NCI-H1436 (cell line): ENCODE measurements at places on chromosomes 12 and 14.

DNA sequence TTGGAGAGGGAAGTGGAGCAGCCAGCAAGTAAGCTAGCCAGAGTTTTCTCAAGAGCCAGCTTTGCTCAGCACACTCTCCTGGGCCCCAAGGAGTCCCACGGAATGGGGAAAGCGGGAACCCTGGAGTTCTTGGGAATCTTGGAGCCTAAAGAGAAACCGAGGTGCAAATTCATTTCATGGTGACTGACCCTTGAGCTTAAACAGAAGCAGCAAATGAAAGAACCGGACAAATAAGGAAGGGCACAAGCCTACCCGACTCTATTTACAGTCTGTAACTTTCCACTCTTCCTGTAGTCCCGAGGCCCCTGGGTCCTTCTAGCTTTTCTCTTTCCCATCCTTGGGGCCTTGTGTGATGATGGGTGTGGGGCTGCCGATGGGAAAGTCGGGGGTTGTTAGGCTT is 18.1 kb upstream of the TIGAR start:
- no peak for DNase-seq

DNA sequence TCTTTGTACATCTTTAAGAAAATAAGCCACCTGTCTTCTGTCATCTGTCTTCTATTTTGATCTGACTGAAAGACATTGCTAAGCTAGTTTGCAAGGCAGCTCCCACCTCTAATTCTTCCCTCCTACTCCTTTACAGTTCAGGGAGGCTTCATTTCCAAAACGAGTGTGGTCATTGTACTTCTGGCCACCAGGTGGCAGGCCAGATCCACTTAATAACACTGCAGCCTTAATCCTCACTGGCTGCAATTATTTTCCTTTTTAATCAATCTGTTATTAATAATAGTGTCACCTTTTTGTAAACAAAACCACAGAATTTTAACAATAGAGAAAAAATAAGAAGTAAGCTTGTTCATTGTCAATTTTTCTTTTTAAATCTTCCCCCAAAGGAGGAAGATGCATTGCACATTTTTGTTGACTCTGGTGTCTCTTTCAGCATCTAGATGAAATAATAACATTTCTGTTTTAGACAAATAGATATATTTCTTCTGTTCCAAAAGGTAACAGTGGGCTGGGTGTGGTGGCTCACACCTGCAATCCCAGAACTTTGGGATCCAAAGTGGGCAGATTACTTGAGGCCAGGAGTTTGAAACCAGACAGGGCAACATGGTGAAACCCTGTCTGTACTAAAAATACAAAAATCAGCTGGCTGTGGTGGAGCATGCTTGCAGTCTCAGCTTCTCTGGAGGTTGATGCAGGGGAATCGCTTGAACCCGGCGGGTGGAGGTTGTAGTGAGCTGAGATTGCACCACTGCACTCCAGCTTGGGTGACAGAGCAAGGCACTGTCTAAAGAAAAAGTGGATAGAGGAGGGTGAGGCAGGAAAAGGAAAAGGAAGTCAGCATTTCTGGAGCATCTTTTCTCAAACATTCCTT is 23.3 kb downstream of the GABARAPL1 start:
- no peak for DNase-seq

DNA sequence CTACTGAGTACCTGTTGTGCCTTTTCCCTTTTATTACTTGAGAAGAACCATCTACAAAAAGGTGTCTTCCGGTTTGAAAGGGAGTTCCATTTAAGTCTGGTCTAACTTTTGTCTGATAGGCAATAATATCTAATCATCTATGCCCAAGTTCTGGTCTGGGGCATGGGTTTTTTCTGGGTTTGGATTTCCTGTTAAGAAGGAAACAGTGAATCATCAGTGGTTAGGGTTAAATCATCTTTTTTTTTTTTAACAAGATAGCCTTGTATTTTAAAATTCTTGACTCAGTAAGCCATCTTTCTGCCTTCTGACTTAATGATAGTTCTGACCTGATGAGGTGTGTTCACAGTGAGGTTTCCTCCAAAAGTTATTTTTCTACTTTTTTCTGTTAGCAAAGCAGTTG is 29.3 kb upstream of the CPNE8 start:
- DNase-seq = no peak

- no peak for DNase-seq
Observed at GRCh38 chr12:65916991-65917695, 92.9 kb downstream of the HMGA2 start.

GRCh38 chr12:116620124-116620491 is 60.9 kb downstream of the MAP1LC3B2 start:
- no peak for DNase-seq

DNA sequence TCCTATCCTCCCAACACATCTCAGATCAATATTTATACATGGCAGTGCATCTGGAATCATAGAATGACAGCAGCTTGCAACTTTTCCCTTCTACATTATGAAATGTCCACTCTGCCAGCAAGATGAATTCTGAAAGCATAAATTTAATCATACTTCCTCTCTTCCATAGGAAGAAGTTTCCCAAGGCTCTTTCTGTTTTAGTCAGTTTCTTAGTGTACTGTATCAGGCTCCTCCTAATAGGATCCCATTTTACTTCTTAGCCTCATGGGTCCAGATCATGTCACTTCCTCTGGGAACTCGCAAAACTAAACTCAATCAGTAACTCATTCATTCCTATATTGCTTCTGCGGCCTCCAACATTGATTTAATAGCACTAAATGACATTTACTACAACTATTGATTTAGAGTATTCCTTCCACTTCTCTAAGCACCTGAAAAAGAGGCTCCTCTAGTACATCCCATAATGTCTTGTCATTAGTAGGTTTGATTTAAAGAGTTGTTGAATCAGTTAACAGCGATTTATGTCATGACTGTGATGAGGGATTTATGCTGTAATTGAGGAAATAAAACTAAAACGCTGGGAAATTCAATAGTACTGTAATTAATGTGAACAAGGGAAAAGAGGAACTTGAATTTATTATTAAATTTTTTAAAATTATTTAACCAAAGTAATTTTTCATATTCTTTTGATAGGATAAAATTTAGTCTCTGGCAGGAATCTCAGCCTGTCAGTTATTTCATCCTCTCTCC is 4.0 kb downstream of the CLEC1A start:
- no peak for DNase-seq

GRCh38 chr12:52713960-52714886 is 10.9 kb upstream of the KRT77 start:
- DNase-seq = no peak

GRCh38 chr12:64137117-64137516 is 85.0 kb downstream of the KICS2 start:
- no peak for DNase-seq

- no peak for DNase-seq
Observed at GRCh38 chr12:12898911-12899511, 7.6 kb downstream of the GPRC5A start.

DNA sequence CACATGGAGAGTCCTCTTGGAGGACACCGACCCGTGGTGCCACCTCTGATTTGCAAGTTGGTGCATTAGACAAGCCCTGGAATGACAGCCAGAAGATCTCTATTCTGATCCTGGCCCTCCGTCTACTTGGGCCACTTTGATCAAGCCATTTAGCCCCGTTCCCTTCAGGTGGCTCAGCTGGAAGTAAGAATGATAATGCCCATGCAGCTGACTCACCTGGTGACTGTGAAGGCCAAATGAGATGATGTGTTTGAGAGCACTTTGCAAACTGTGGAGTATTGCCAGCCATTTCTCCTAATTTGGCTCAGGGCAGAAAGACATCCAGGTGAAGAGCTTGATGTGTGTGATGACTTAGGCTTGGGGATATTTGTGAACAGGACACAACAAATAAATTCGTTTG is 165.9 kb downstream of the ETV6 start:
- no peak for DNase-seq

- no peak for DNase-seq
Observed at GRCh38 chr12:31206038-31206670, 119.8 kb downstream of the SINHCAF start.

- no peak for DNase-seq
Observed at GRCh38 chr12:111066744-111067437, 146.5 kb upstream of the MYL2 start.

- DNase-seq = no peak
Observed at GRCh38 chr12:2904260-2904659, 13.6 kb downstream of the TULP3 start.

GRCh38 chr14:20559461-20559904 is 1.4 kb downstream of the RNASE9 start:
- no peak for DNase-seq

DNA sequence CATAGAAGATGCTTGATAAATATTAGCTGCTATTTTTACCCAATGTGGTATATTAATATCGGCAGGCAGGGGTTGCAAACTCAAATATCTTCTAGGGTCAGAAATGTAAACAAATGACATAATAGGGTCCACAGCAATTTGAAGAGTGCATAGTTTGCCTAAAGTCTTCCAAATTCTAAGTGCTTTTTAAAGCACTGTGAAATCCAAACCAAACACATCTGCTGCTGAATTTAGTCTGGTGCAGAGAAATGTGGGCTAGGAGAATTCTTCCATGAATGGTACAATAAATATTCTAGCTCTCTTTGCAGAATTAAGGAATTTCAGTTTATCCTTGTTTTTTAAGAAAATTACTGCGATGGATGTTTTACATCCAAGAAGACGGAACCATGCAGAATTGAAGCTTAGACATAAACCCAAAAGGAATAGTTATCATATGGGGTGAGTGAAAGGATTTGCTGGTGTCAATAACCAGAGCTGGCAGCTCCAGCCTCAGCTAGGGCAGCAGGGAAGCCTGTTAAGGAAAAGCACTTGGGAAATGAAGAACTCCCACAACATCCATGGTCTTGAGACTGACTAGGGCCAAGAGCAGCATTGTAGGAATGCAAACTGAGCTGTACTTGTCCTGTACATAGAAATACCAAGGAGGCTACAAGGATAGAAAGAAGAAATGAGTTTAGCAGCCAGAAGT is 65.5 kb downstream of the PTPRR start:
- no peak for DNase-seq

DNA sequence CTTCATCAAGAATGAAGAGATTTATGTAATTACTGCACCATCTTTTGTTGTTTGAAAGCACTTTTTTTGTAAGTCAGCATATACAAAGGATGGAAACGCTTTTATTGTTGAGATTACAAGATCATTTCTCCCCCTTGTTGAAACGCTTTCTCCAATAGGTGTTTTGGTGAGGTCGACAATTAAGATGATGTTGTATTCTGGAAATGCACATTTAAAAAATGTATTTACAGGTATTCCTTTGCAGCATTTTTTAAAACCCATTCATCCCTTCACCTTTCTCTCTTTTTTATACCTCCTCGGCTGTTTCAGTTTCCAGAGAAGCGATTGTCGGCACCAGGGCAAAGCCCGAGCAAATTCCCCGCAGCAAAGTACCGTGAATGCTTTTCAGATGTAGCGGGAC is 499.9 kb downstream of the VRK1 start:
- DNase-seq = no peak

DNA sequence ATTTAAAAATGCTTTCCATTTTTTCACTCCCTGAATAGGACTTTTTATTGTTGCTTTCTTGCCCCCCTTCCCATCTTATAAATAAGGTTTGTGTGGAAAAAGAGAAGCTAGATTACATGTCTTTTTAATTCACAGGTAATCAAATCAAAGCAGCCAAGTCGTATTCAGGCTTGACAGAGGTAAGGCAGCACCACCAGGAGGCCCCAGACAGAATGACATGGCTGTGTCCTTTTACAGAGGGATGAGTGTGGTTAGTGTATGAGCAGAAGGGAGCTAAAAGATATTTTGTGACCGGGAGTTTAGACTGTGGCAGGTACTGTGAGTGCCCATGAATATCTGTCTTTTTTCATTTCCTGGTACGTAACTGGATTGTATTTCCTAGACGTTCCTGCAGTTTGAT is 596.1 kb downstream of the ETNK1 start:
- DNase-seq = peak; percentile 9

GRCh38 chr12:89208661-89209096 is 143.6 kb downstream of the DUSP6 start:
- no peak for DNase-seq

DNA sequence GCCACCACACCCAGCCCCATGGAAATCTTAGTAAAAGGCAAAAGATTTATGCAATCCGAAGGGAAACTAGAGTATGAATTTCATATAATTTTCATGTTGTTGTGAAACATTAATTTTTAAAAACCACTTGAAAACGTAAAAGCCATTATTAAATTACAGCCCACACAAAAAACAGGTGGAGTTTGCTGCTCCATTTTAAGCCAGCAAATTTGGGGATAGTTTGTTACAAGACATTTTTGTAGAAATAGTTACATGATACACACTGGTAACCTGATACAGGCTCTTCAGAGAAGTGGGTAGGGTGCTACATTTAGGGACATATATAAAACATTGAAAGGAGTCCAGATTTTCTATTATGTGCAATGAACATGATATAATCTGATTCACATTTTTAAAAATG is 17.6 kb downstream of the GNPTAB start:
- no peak for DNase-seq

GRCh38 chr14:35958499-35958898 is 132.4 kb downstream of the BRMS1L start:
- no peak for DNase-seq
